ENCODE measurements at places on chromosomes 7 and 10.

DNA sequence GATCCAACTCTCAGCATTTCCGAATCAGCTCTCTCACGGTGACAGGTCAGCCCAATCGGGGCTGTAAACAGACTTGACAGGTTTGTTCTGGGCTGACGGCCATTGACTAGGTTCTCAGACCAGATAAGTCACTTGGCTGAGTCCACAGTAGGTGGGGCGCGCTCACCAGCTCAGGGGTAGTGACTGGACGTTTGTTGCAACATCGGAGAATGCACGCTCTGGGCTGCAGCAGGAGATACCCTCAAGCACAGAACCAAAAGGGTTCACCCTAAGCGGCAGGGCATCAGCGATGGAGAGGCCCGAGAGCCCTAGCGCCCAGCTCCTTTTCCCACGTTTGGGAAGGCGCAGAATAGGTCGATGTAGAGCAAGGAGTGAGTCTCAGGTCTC is 1.8 kb downstream of the KLLN start:
- no peak for DNase-seq

GRCh38 chr10:70690589-70690988 is 18.3 kb downstream of the ADAMTS14 start:
- DNase-seq = no peak

DNA sequence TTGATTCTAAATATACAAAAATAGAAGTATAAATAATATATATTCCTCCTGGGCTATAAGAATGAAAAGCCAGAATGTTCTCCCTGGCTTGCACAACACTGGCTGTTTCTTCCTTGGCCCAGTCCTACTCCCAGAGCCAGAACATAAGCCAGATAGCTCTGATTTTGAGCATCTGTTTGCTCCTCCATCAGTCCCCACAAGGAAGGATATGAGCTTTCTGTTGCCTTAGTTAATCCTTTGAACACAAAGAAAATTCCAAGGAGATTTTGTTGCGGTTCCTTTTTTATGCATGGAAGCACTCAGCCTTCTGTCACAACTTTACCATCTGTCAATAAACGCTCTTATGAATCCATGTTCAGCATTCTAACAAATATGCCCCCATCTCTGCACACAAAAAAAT is 361.8 kb downstream of the IPMK start:
- DNase-seq = no peak

- DNase-seq = no peak
Observed at GRCh38 chr7:156237614-156238013, 403.0 kb upstream of the RNF32 start.

- no peak for DNase-seq
Observed at GRCh38 chr10:129861776-129862531, 102.1 kb downstream of the EBF3 start.

DNA sequence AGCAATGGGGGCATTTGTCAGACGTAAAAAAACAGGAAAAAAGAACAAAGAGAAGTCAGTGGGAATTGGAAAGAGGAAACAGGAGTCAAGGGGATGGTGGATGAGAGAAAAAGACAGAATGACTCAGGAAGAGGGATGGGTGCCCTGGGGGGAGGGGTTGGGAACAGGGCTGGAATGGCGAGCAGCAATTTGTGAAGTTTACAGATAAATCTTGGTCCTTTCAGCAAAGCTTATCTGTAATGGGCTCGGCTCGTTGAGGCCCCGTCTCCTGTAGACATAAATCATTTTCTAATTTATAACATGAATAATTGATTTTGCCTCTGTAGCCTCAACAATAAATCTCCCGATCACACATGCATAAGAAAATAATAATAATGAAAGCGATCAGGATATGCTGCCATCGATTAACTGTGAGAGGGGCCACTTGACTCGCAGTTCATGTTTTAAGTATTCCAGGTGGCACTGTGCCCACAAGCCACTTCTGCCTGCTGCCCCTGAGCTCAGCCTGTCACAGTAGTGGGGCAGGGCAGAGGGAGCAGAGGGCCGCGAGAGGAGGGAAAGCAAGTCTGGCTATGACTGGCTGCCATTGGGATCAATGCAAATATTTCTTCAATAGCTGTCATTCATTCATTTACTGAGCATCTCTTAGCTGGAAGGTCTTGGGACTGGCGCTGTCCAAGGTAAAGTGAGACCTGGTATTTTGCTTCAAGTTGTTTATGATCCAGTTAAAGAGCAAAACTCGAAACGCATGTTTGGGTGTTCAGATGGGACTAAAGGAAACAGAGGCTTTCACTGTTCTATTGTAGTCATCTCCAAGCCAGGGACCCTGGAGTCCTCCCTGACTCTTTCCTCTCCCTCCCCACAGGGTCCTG is 47.4 kb upstream of the R3HCC1L start:
- no peak for DNase-seq

DNA sequence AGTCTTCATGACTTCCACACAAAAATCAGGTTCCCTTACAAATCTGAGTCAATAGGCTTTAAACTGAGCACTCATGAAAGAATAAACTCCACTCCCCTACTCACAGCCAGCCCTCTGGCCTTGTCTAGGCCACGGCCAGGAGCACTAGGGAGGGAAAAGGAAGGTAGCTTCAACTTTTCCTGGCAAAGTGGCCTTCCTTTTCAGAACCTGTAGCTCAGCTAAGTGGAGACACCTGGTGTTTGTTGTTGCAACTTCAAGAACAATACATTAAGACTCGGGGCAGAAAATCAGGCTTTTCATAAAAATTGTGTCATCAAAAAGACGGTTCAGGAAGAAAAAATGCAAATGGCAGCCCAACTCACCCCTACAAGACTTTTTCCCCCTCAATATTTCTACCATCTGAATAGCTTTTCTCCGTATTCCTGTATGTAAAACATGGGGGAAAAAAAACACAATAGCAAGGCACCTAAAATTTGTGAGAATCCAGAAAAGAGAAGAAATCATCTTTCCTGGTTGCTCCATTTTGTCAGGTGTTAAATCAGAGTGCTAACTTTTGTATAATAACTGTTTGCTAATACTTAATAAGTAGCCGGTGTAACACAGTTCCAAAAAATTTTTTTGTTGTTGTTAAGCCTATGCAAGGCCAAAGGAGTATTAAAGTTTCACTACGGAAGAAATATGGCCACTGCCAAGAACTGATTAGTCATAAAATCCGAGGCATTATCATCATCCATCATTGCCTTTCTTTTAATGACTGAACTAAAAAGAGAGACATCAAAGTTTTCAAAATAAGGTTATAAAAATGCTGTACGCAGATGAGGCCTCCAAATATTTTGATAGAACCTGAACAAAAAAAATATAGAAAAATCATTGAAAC is 66.2 kb upstream of the ARID5B start:
- no peak for DNase-seq
